NCI-H82 (cell line): ENCODE measurements at places on chromosomes 5 and 9.

GRCh38 chr5:17663182-17663581, 28.9 kb downstream of the TAF11L14 start:
- peak; percentile 51 for DNase-seq

DNA sequence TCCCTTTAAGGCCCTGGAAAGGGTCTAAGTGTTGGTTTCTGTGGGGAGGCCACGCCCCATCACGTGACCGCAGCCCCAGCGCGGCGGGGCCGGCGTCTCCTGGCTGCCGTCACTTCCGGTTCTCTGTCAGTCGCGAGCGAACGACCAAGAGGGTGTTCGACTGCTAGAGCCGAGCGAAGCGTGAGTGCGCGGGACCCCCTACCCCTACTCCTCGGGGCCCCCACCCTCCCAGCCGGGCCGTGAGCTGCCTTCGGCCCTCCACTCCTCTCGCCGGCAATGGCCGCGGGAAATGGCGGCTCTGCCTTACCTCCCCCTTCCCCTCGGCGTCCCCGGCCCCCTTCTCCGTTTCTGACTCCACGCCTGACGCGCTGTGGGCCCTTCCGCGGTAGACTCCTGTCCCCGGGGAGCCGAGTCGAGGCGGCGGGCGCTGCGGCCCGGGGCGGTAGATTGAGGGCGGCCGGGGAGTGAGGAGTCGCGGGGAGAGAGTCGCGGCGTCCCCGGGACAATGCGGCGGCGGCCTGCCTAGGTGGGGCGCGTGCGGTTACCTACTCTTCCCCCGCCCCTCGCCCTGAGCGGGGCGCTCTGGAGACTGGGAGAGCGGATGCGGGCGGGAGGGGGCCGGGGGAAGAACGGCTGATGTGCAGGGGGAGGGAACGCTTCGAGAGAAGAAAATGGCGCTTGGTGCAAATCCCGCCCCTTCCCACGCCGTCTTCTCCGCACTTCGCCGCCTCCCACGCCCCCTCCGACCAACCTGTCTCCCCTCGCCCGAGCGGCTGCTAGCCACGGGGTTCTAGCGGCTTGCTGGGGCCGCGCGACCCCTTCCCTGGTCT, at the start of gene SUB1:
SUB1 (plus strand) TSS at position 112 of the 830 bp plus-strand sequence. CDS start 2,956 bp downstream, outside the sequence.
- peak; percentile 94 for DNase-seq

GRCh38 chr9:135729480-135729879, 27.5 kb downstream of the KCNT1 start:
- no peak for DNase-seq

GRCh38 chr5:135551593-135552447, 16.1 kb upstream of the NEUROG1 start:
- peak; percentile 89 for DNase-seq

- peak; percentile 34 for DNase-seq
Measured at GRCh38 chr5:43603344-43604217, 601 bp downstream of the NNT start.

- no peak for DNase-seq
Measured at GRCh38 chr5:176356179-176356566, 5.4 kb downstream of the KIAA1191 start.

DNA sequence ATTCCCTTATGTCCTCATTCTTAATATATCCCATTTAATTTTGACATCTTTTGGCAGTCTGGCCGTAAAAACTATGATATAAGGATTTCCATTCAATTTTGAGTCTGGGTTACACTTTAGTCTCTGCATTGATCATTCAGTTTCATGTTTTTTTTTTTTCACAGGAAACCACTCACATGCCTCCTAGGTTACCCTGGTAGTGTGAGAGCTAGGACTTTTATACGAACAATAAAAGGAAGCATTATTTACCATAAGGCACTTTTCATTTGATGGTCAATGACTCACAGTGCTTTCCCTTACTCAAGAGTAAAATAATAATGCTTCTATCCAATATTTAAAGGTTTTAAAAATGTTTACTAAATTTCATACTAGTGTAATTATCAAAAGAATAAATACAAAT, 16.4 kb upstream of the DMAC1 start:
- no peak for DNase-seq

DNA sequence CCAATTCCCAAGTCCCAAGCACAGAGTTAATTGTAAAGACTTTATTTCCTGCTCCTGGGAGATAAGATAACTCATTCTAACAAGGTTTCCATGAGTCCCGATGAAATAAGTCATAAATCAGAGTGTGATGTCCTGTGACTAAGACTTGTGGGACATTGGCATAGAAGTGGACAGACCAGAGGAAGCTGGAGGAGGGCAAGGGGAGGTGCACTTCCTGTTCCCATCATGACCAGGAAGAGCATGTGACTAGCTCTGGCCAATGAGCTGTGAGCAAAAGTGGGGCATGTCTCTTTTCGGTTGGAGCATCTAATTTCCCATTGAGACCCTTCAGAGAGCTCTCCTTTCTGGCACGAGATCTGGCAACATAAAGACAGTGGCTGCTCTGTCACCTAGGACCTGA, 100.4 kb downstream of the ZNF354C start:
- no peak for DNase-seq

DNA sequence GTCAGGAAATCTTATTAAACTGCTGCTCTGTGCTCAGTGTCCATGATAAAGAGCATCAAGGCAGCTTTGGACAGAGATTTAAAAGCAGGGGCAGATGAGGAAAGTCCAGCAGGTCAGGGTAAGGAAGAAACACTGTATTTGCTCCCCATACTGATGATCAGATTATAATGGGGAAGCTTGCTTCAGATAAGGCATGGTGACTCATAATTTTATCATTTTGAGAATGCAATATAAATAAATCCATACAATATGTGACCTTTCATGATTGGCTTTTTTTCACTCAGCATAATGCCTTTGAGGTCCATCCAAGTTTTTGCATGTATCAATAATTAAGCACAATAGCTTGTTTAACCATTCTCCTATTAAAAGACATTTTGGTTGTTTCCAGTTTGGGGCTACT, 48.1 kb upstream of the LHFPL2 start:
- no peak for DNase-seq

GRCh38 chr5:129173771-129174170, 79.2 kb downstream of the ISOC1 start:
- DNase-seq: no peak

- no peak for DNase-seq
Measured at GRCh38 chr5:67050635-67051034, 146.0 kb downstream of the CD180 start.

GRCh38 chr9:120979797-120980196, 53.2 kb upstream of the TRAF1 start:
- DNase-seq: no peak

DNA sequence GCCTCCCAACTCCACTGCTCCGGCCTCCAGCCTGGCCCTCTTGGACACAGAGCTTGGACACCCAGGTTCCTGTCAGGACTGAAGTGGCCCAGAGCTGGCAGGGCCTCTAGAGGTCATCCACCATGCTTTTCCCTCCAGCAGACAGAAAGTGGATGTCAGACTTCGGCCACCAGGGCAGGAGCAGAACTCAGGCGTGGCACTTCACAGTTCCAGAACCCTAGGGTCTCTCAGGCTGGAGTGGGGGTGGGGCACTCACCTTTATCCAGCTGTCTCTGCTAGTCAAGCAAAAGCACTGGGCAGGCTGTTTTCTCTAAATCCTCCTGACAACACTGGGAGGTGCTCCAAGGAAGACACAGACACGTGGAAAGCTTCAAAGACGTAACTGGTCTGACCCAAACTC, 35.6 kb upstream of the N4BP3 start:
- DNase-seq: peak; percentile 15

DNA sequence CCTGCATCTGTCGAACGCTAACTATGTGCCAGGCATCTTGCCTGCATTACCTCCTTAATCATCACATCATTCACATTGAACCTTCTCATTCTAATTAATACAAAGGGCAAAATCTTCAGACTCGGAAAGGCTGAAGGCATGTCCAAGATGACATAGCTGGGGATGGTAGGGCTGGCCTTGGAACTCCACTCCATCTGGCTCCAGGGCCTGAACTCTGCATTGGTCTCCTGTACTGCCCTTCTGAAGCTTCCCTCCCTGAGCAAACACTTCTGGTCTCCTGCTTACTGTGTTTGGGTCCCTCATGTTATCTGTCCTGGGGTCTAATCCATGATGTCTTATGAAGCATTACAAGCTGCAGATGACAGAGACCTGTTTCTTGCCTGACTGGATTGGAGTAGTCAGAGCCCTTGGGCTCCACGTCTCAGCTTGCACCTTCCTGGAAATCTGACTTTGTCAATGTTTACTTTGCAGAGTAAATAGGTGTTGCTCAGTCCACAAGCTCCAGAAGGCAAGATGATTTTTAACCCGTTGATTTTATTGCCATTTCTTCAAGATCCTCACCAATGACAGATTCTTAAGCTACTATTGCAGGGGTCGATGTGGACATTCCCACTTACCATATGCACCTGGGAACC, 106.1 kb downstream of the GALNT10 start:
- no peak for DNase-seq

- peak; percentile 25 for DNase-seq
Measured at GRCh38 chr5:163915481-163915961, 410.1 kb downstream of the MAT2B start.

DNA sequence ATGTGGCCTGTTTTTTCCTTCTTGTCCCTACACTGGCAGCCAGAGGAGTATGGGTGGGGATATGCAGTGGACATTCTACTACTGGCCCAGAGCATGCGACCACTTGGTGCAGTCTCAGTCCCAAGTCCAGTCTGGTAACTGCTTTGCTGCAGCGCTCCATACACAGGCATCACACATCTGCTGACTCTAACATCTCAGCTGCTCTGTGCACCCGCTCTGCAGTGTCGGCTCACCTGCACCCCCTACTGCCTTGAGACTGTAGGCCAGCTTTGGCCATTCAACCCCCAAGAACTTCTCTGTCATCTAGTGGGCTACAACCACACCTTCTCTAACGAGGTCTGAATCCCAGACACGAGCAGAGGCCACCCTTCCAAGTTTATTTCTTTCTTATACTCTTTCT, 46.4 kb upstream of the SLCO6A1 start:
- peak; percentile 69 for DNase-seq

- no peak for DNase-seq
Measured at GRCh38 chr5:17428176-17428800, 69.7 kb upstream of the TAF11L2 start.

DNA sequence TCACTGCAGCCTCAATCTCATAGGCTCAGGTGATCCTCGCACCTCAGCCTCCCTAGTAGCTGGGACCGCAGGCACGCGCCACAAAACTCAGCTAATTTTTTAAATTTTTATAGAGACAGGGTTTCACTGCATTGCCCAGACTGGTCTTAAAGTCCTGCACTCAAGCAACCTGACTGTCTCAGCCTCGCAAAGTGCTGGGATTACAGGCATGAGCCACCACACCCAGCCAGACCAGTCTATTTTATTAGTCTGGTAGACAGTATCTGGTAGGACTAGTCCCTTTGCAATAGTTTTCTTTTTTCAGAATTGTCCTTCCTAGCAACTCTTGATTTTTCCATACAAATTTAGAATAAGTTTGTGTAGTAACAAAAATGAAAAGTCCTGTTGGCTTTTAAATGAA, 14.1 kb upstream of the GPR150 start:
- DNase-seq: no peak

- DNase-seq: no peak
Measured at GRCh38 chr9:70683841-70684240, 269.4 kb upstream of the KLF9 start.

- peak; percentile 56 for DNase-seq
Measured at GRCh38 chr5:53480416-53481158, at the start of gene FST. FST (plus strand) TSS chr5:53480629; CDS start chr5:53480792, 163 bp downstream.

GRCh38 chr9:133048595-133048994, 13.2 kb upstream of the CEL start:
- DNase-seq: no peak

GRCh38 chr9:107175041-107175440, 108.0 kb upstream of the RAD23B start:
- DNase-seq: no peak

DNA sequence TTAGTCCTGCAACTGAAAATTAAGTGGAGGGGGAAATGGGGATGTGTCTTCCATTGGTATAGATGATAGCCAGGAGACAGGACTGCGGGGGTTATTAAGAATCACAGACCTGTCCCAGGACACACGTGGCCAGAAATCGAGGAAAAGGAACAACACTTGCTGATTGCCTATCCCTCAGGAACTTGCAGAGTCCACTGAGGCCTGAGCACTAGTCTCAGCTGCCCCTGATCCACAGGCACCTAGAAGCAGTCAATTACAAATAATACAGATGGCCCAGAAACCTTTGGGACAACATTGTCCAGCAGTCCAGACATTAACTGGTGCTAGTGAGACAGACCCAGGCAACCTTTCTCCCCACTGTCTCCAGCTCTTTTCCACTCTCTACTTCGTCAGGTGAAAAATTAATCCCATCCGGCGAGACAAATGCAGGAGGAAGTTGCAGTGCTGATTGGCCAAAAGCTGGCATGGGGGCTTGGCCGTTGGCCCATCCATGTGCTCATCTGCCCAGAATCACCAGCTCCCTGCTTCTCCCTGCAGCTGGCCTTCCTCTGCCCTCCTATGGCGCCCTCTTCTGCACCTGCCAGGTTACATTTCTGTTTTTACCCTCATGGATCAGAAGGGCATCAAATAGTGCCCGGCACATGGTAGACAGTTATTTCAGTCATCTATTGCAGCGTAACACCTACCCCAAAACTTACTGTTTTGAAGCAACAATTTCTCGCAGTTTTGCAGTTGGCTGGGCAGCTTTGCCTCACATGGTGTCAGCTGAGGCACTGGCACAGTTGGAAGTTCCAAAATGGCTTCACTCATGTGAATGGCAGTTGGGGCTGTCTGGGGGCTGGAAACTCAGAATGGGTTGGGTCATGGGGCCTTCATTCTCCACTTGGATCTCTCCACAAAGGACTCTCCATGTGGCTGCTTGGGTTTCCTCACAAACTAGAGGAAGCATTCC, 3.6 kb upstream of the B4GALT1 start:
- DNase-seq: peak; percentile 63

- no peak for DNase-seq
Measured at GRCh38 chr5:96219580-96220281, 213.3 kb downstream of the PCSK1 start.

DNA sequence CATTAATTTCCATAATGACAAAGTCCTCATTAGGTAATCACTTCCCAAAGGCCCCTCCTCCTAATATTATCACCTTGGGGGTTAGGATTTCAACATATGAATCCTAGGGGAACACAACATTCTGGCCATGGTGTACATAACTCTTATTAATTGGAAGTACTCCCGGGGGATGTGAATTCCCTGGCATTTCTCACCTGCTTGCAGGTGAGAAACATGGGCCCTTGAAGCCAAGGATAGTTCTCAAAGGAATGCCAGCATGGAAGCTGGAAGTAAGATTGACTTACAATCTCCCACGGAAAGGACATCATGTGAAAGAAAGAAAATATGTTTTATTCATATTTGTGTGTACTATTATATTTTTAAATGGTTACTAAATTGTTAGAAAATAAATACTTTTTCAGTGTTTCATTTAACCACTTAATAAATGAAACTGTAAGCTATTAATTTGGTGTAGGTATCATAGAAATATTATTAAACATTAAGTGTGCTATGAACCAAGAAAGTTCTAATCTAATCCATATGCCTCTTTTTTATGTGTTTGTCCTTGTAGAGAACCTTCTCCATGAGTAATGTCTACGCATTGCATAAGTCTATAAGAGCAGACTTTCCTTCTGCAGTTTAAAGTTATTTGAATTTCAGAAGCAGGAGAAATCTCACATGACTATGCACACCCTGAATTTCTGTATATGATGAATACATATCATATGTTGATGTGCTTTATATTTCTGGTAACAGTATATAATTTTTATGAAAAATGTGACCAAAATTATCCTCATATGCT, 59.4 kb downstream of the ANXA1 start:
- no peak for DNase-seq

GRCh38 chr9:112159781-112160180, 15.3 kb downstream of the SUSD1 start:
- no peak for DNase-seq
